ENCODE measurements at places on chromosomes 12 and 14. TPM values are rescaled to one million over a fixed set of nuclear protein-coding genes. Genes with fewer than 3 reads are reported as not detected.
A peak's percentile ranks its signal among the peaks of the same experiment; 100 is the strongest.

KICS2 gene
- 36.4 TPM for total RNA-seq

CELA1 gene
- 9.4 TPM for total RNA-seq

NID2 gene
- 38.8 TPM for total RNA-seq

IGF1 gene
- total RNA-seq: 28.4 TPM

NEMP1 gene
- total RNA-seq: 12.4 TPM

KRT83 gene
- not detected for total RNA-seq

DNA sequence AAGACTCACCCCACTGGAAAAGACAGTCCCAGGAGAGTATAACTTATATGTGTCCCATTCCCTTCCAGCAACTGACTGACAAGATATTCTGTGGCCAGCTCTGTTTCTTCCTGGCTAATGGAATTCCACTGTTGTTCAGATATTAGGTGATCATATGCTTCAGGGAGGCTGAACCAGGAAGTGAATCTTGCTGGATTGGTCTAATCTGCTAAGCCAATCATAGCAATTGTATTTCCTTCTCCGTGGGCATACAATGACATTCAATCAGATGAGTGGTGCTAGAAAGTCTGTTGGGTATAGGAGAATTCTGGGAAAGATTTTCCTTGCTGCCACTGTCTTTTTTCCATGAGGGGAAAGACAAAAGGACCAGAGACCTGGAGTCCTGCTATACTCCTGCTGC is 12.1 kb downstream of the PYGL start:
- no peak overlapping the region for H3K4me3 ChIP-seq
- H3K27me3 ChIP-seq: no peaks in the 10 kb centered on the region

- no peak overlapping the region for H3K4me3 ChIP-seq
- H3K36me3 ChIP-seq: no peaks in the 10 kb centered on the region
- H3K4me1 ChIP-seq: no peaks in the 10 kb centered on the region
- DNase-seq: no peak
- H3K27me3 ChIP-seq: no peaks in the 10 kb centered on the region
These were observed 982.2 kb upstream of the FBXO33 start for GRCh38 chr14:40414386-40414785.

DNA sequence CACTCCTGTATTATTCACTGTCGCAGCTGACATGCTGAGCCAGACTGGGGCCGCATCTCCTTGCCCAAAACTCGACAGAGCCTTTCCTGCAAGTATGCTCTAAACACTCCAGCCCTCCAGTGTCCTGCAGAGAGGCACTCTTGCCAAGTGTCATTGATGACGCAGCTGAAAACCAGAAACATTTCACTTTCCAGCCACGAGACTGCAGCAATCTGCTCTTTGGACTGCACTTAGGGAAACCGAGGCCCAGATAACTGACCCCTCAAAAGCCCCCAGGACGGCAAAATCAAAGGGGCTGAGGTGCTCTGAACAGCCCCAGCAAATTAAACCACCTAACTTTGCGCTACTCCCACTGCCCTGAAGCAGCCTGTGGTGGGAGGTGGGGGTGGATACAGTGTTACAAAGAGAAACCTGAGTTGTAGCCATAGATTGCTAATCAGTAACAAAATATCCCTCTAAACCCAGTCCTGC is 2.6 kb downstream of the CCDC85C start:
- H3K4me1 ChIP-seq: peaks cover 64% of the 10 kb centered on the region
- no peaks in the 10 kb centered on the region for H3K36me3 ChIP-seq
- no peak for DNase-seq

DNA sequence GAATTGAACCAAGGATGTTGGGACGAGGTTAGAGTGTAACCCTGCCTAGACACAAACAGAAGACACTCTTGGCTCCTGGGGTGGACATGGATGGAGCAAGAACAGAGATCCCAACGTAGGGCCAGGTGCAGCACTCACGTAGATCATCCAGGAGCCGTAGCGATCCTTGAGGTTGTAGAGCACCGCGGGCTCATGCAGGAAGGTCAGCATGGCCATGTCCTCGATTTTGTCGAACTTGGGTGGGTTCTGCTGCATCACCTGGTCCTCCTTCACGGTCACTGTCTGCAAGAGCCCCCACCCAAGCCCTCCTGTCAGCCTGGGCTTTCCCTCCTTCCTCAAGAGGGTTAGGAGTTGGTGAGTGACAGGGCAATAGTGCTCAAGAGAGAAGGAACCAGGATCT is 2.5 kb downstream of the MYH7 start:
- H3K36me3 ChIP-seq: no peaks in the 10 kb centered on the region
- no peak overlapping the region for H3K27ac ChIP-seq
- no peaks in the 10 kb centered on the region for H3K4me1 ChIP-seq
- no peak overlapping the region for H3K4me3 ChIP-seq
- DNase-seq: no peak

DNA sequence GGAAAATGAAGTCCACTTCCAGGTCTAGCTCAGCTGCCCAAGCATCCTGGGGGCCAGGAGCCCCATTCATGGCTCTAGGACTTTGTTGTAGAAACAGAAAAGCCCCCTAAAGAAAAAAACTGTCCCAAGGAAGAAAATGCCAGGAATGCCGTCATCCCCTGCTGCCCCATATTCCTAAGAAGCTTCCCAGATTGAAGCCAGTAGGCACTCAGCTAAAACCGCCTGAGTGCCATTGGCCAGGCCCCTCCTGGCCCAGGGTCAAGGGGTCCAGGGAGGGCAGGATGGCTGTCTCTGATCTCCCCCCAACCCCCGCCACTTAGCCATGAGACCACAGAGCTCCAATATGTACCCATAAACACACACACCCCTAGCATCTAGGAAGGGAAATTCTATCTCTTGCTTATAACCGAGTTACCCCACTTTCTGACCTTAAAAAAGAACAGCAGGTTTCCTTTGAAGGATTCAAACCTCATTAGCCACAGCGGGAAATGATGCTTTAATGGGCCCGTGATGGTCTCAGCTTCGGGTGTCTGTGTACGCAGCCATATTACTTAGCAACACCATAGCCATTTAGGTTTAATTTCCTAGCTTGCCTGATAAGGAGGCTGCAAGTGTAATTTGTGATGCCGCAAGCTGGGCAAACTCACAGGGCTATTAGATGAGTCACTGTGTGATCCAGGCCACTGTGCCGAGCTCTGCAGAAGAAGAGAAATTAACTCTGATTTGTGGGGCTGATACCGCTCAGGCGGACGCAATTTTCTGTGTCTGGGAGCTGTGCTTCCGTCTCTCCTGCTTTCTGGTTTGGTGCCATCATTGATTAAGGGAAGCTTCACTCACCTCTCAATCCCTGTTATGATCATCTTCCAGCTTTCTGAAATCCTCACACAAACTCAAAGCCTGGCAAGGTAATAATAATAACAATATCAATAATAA is 84.2 kb downstream of the GCH1 start:
- H3K4me3 ChIP-seq: no peak overlapping the region
- H3K27me3 ChIP-seq: no peaks in the 10 kb centered on the region
- no peaks in the 10 kb centered on the region for H3K36me3 ChIP-seq
- no peak overlapping the region for H3K27ac ChIP-seq
- DNase-seq: peak; percentile 60

All from adrenal gland (tissue), 19 donors.